ENCODE measurements at places on chromosomes 16 and 17. TPM values are rescaled to one million over a fixed set of nuclear protein-coding genes. Genes with fewer than 3 reads are reported as not detected.

DNA sequence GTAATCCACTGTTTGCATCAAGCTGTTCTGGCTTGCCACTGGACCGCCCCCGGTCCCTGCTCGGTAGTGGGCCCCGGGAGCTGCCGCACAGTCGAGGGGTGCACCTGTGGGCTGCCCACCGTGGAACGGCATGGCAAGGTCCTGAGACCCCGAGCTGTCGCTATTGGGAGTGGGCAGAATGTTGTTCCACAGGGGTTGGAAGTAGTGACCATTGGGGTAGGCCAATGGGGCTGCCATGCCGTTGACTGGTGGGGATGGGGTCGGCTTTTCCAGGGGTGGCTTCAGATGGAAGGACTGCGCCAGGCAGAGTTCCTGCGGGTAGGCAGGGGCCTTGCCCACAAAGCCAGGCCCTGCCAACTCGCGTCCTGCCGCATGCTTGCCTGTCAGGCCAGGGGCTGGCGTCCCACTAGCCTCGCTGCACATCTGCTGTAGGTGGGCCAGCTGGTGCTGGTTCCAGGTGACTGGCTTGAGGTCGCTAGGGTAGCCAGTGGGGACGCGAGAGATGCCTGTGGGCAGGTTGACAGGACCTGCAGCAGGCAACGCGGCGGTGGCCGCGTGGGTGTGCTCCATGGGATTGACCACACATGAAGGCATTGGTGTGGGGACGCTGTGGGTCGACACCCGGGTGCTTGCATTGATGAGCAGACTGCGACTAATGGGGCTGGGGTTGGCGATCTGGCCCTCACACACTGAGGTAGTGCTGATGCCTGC, 14.8 kb downstream of the TRAF4 start:
- no peak for DNase-seq
- no peaks in the 10 kb centered on the region for H3K27me3 ChIP-seq
- H3K4me3 ChIP-seq, result no peak overlapping the region
- peaks cover 7% of the 10 kb centered on the region for H3K4me1 ChIP-seq

DNA sequence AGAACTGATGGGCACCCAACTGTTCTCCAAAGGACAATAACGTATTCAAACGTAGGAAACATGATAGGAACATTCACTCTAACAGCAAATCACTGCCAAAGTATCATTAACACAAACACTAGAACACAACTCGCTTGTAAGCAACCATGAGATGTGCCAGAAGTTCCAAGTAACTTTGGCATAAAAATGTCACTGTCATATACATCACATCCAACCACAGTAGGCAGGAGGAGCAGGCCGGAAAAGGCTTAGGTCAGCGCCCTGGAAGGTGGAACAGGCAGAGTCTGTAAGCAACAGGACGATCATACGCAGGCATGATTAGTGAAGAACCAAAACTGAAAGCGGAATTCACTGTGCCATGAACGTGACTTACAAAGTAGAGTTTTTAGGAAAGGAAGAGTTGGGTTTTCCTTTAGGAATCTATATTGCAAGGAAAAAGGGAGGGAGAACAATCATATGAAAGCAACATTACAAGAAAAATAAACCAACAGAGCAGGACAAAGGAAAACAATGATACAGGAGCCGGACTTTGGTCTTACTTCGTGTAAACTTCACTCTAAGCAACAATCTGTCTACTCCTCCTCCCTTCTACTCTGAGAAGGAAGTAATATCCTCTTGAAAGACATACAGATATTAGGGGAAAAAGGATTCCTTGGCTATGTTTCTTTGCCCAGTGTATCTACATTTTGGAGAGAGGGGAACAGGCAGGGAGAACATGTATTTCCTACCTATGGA, 52.3 kb downstream of the YWHAE start:
- peak; percentile 16 for DNase-seq
- H3K4me1 ChIP-seq, result no peaks in the 10 kb centered on the region

- H3K4me3 ChIP-seq, result no peak overlapping the region
- H3K36me3 ChIP-seq, result no peaks in the 10 kb centered on the region
- no peaks in the 10 kb centered on the region for H3K4me1 ChIP-seq
- H3K27ac ChIP-seq, result no peak overlapping the region
Observed at GRCh38 chr17:16932156-16932555, 39.8 kb downstream of the TNFRSF13B start.

DNA sequence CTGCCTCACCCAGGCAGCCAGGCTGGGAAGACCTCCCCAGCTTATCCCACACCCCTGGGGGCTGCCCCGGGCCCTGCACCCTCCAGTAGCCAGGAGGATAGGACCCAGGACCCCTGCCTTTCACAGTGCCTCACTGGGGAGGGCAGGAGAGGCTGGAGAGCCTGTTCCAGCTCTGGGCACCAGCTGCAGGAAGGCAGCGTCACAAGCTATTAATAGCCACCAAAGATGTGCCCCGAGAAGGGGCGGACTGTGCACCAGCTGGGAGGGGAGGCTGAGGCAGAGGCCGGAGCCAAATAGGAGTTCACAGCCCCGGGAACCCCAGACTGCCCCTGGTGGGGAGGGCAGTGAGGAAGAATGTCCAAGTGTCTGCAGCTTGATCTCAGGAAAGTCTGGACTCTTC, 8.8 kb downstream of the SBK1 start:
- no peaks in the 10 kb centered on the region for H3K4me1 ChIP-seq
- H3K4me3 ChIP-seq, result no peak overlapping the region
- H3K27ac ChIP-seq, result no peak overlapping the region
- no peak for DNase-seq

GRCh38 chr16:87075319-87075860, 241.8 kb downstream of the C16orf95 start:
- DNase-seq, result no peak
- H3K4me1 ChIP-seq, result no peaks in the 10 kb centered on the region
- H3K27ac ChIP-seq, result no peak overlapping the region
- H3K4me3 ChIP-seq, result no peak overlapping the region

- DNase-seq, result no peak
- H3K36me3 ChIP-seq, result no peaks in the 10 kb centered on the region
- H3K27me3 ChIP-seq, result no peaks in the 10 kb centered on the region
- H3K4me3 ChIP-seq, result no peak overlapping the region
Observed at GRCh38 chr16:19749571-19750080, 31.6 kb downstream of the IQCK start.

GRCh38 chr17:54029986-54030385, 207.3 kb downstream of the KIF2B start:
- no peak for DNase-seq
- H3K27ac ChIP-seq, result no peak overlapping the region
- H3K4me1 ChIP-seq, result no peaks in the 10 kb centered on the region
- no peaks in the 10 kb centered on the region for H3K27me3 ChIP-seq

GRCh38 chr16:31452631-31453106, 6.6 kb upstream of the ARMC5 start:
- peak overlapping the region; percentile 91 for H3K27ac ChIP-seq
- no peaks in the 10 kb centered on the region for H3K27me3 ChIP-seq
- no peaks in the 10 kb centered on the region for H3K36me3 ChIP-seq
- peaks cover 22% of the 10 kb centered on the region for H3K4me1 ChIP-seq
- peak; percentile 94 for DNase-seq
- no peak overlapping the region for H3K4me3 ChIP-seq

GRCh38 chr17:55264645-55265298, at the start of gene HLF:
TSS of gene HLF (plus strand) at chr17:55264960. CDS start at chr17:55265485, 525 bp downstream.
- peak; percentile 63 for DNase-seq
- 0 out of 2 replicates have a peak, but pooled peaks cover 3% of the 10 kb centered on the region for H3K4me1 ChIP-seq
- H3K4me3 ChIP-seq, result no peak within 1 kb of the TSS
- peaks cover 53% of the 10 kb centered on the region for H3K27me3 ChIP-seq
- H3K36me3 ChIP-seq, result no peaks in the 10 kb centered on the region
- no peak within 1 kb of the TSS for H3K27ac ChIP-seq

- H3K27ac ChIP-seq, result no peak overlapping the region
- H3K36me3 ChIP-seq, result no peaks in the 10 kb centered on the region
- no peaks in the 10 kb centered on the region for H3K27me3 ChIP-seq
- peaks cover 6% of the 10 kb centered on the region for H3K4me1 ChIP-seq
- DNase-seq, result no peak
Observed at GRCh38 chr17:49843774-49844350, 4.0 kb downstream of the TAC4 start.

DNA sequence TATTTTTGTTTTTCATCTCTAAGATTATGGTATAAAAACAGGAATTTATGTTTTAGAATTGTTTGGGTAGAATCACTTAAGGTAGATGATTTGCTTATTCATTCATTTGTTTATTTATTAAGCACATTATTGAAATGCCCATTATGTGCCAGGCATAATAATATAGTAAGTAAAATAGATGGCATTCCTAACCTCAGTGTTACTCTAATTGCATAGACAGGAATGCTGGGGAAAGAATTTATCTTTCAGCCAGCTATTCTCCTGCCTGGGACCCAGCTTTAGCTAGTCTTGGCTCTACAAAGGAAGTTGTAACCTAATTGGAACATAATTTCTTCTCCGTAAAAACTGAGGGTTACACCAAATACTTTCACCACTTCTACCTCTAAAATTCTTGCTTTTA, 44.6 kb downstream of the NFAT5 start:
- peaks cover 2% of the 10 kb centered on the region for H3K36me3 ChIP-seq
- no peak overlapping the region for H3K27ac ChIP-seq
- H3K4me3 ChIP-seq, result no peak overlapping the region
- no peaks in the 10 kb centered on the region for H3K27me3 ChIP-seq
- DNase-seq, result no peak

- H3K4me3 ChIP-seq, result no peak overlapping the region
- H3K36me3 ChIP-seq, result peaks cover 55% of the 10 kb centered on the region
- DNase-seq, result peak; percentile 26
- H3K27me3 ChIP-seq, result no peaks in the 10 kb centered on the region
- H3K27ac ChIP-seq, result no peak overlapping the region
- peaks cover 4% of the 10 kb centered on the region for H3K4me1 ChIP-seq
Observed at GRCh38 chr16:67883872-67884261, 818 bp upstream of the NRN1L start.

DNA sequence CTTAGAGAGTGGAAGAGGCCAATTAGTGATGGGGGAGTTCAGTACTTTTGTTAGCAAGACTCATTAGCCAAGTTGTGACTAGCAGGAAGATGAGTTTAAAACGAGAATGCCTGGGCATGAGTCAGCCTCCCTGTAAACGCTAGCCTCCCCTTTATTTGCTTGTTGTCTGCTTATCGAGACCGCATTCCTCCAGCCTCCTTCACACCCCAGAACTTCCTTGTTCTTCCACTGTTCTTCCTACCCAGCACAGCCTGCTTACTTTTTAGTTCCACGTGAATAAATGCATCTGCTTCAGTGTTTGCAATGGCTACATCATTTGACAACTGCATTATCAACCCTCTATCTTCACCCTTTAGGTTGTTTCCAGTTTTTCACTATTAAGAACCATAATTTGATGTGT, 20.2 kb upstream of the OR3A1 start:
- H3K4me3 ChIP-seq, result no peak overlapping the region
- H3K36me3 ChIP-seq, result no peaks in the 10 kb centered on the region
- no peaks in the 10 kb centered on the region for H3K27me3 ChIP-seq
- no peak for DNase-seq

GRCh38 chr17:10055262-10055975, 143.0 kb downstream of the GAS7 start:
- no peak overlapping the region for H3K4me3 ChIP-seq
- no peaks in the 10 kb centered on the region for H3K36me3 ChIP-seq
- no peak for DNase-seq
- H3K27me3 ChIP-seq, result no peaks in the 10 kb centered on the region
- H3K4me1 ChIP-seq, result peaks cover 5% of the 10 kb centered on the region

DNA sequence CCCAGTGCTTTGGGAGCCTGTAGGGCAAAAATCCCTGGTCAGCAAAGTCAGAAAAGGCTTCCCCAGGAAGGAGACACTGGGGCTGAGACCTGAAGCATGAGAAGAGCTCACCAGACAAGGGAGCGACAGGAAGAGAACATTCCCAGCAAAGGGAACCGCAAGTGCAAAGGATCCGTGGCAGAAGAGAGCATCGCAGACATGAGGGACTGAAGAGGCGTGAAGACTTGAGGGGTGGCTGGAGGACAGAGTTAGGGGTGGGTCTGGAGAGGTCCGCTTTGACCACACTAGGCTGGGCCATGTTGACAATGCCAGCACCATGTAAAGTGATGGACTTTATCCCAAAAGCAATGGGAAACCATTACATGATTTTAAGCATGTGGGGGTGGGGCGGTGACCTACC, 128.1 kb upstream of the IRX3 start:
- no peaks in the 10 kb centered on the region for H3K27me3 ChIP-seq
- no peak for DNase-seq

GRCh38 chr17:7313088-7313889, 1.9 kb downstream of the GPS2 start:
- no peak overlapping the region for H3K4me3 ChIP-seq
- H3K27me3 ChIP-seq, result no peaks in the 10 kb centered on the region
- peak; percentile 2 for DNase-seq
- peaks cover 52% of the 10 kb centered on the region for H3K36me3 ChIP-seq
- no peak overlapping the region for H3K27ac ChIP-seq
- H3K4me1 ChIP-seq, result peaks cover 7% of the 10 kb centered on the region

DNA sequence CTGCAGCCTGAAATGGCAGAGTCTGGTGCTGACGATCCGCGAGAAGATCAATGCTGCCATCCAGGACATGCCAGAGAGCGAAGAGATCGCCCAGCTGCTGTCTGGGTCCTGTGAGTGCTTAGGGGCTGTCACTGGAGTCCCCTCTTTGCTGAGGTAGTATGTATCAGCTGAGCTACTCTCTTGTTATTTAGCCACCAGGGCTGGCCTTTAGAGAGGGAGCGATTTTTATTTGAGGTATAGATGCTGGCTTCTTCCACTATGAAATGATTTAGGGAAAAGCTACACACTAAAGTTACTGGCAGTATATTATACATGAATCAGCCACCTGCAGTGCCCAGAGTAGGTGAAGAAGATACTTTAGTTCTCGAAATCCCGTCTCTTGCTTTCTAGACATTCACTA, 2.6 kb downstream of the CDK5RAP3 start:
- no peak overlapping the region for H3K27ac ChIP-seq
- H3K27me3 ChIP-seq, result no peaks in the 10 kb centered on the region
- no peak for DNase-seq
- peaks cover 23% of the 10 kb centered on the region for H3K36me3 ChIP-seq
- peaks cover 10% of the 10 kb centered on the region for H3K4me1 ChIP-seq
- no peak overlapping the region for H3K4me3 ChIP-seq

Gene CSH1
- not detected for total RNA-seq

Gene HCRT
- total RNA-seq, result not detected

Gene KRTAP1-1
- 0.83 TPM for total RNA-seq

Gene CACNG1
- not detected for total RNA-seq

Gene CEP112
- total RNA-seq, result 3.6 TPM

Gene KCNJ18
- total RNA-seq, result not detected

Gene NME1
- total RNA-seq, result 261 TPM

Gene HSD3B7
- 9.4 TPM for total RNA-seq

Gene SCN4A
- not detected for total RNA-seq

Gene MT1B
- not detected for total RNA-seq

Gene TMEM114
- not detected for total RNA-seq

Gene CD300A
- not detected for total RNA-seq
